ENCODE measurements at places on chromosomes 16 and 17.
A peak's percentile ranks its signal among the peaks of the same experiment; 100 is the strongest.

DNA sequence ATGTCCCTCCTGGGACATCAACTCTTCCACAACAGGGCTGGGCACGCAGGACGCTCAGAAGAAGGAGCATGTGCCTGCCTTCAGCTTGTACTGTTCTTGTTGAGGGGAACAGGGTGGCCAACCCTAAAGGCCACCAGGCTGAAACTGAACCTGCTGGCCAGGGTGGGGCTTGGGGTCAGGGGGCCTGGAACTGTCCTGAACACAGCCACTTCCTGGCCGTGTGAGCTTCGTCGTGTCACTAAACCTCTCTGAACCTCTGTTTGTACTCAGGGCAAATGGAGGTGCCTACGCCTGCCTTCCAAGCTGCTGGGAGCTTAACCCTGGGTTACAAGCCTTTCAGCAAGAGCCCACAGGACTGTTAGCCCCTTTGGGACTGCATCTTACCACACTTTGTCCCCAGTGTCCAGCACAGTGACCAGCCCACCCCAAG is 6.7 kb downstream of the ARHGAP27 start:
- no peak for DNase-seq

GRCh38 chr17:51508048-51508447 is 247.7 kb downstream of the UTP18 start:
- peak; percentile 77 for DNase-seq

- no peak for DNase-seq
Observed at GRCh38 chr16:11046382-11046931, 102.1 kb downstream of the CLEC16A start.

DNA sequence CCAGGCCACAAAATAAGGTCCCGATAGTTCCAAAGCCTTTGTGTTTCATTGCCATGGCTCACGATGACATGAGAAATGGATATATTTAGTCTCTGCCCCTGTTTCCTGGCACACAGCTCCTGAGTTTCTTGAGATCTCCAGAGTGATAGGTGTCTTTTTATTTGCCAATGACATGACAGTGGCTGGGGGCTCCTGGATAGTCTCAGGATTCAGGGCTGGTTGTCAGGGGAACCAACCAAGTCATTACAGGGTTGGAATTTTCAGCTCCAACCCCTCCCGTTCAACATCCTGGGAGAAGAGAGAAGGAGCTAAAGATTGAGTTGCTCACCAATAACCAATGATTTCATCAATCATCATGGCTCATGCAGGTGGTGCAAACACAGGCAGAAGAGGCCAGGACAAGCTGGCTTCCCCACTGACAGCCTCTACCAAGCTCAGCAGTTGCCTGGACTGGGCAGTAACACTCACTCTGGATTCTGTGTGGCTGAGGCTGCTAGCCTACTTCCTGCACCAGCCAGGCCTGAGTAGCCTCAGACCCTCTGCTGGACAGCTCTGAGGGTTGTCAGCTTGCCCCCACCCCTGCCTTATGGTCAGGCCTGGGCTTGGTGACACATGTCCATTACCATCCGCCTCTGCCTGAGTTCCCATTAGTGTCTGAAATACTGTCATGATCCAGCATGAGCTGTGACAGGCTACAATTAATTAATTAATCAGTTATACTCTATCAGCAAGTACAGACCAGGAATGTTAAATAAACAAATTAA is 534.4 kb upstream of the CDH5 start:
- no peak for DNase-seq

DNA sequence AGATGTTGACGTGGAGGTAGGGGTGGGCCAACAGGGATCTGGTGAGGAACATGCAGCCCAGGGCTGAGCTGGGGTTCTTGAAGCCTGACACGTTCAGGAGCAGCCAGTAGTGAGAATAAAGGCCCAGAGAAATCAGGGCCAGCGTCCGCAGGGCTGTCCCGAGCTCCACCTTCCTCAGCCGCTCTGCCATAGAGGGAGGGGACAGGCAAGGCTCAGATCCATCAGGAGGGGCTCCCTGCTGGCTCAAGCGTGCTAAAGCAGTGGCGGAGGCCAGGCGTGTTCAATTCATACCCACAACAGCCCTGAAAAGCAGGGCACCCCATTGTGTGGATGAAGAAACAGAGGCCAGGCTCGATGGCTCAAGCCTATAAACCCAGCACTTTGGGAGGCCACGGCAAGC is 8.3 kb upstream of the FDXR start:
- no peak for DNase-seq

DNA sequence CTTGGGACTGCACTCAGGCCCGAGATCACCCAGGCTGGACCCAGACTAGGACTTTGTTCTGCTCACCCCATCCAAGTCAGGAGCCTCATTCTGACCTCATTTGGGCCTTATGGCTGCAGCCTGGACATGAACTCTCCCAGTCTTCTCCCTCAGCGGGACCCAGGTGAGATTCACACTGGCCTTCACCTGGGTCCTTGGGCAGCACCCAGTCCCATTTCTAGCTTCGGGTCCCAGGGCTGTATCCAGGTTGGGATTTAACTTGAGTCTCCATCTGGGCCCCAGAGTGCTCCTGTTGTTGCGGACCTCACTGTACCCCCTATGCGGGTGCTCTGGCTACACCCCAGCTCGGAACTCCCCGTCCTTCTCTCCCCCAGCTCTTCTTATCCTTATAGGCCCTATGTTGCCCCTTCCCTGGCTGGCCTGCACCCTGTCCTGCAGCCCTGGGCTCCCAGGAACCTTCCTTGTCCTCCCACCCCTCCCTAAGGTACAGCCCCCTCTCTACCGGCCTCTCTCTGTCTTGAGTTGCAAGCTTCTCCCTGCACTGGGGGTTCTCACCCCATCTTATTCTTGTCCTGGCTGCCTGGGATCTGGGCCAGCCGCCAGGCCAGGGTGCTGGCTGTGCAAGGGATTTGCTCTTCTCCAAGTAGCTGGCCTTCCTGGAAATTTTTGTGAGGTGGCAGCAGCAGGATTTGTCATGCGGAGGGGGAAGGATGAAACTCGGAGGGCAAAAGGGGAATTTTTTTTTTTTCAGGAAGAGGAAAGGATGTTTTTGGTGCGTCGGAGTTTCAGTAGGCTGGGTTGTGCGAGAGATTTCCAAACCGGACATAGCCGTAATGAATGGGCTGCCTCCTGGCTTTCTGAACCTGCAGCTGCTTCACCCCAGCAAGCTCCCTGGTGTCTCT is 904 bp downstream of the MAP2K3 start:
- DNase-seq: peak; percentile 29

DNA sequence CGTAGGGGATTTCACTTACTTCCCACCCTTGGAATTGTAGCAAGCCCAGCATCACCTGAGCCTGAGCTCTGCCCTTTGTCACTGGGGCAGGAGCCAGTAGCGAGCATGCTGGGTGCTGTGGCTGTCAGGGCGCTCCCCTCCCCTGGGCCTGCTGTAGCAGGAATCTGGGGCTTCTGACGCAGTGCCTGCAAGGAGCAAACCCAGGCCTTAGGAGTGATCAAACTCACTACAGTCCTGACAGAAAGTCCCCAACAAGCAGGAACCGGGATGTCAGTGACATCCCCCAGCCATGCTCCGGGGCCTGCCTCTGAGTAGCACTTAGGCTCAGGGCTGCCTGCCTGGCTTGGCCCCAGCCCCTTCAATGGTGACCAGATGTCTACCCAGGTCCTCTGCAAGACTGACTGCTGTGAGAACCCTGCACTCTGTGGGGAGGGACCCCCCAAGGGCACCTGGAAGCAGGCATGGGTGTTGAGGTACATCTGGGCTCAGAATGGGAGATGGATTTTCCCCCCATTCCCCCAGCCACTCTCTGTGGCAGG is 23.5 kb downstream of the PLD6 start:
- no peak for DNase-seq

DNA sequence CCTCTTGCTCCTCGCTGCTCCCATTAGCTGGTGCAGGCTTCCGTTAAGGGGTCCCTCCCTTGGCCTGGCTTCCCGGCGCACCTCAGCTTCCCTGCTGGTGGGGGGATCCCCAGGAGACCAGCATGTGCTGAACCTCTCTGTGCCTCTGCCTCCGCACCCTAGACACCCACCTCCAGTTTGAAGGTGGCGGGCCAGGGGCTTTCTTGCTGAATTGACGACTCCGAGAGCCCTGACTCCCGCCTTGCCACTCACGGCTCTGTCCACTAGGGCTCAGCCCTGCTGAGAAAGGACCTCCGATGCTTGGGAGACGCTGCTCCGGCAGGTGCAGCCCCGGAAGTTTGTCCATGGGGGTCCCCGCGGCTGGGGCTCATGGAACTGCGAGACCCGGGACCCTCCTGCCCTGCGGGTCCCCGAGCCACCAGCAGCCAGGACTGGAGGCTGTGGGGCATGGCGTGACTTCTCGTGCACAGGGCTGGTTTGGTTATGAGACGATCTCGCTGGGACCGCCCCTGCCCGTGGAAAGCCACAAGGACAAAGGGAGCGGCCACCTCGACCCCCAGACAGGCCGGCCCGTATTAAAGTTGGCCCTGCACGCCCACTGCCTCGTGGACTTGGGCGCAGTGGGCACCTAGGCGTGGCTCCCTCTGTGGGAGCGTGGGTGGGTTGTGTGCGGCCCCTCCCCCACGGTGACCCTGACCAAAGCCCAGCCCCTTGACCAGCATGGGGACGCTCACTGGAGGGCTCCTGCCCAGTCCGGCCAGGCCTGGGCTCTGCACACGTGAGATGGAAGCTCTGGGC is 8.1 kb downstream of the CHMP6 start:
- DNase-seq: no peak

DNA sequence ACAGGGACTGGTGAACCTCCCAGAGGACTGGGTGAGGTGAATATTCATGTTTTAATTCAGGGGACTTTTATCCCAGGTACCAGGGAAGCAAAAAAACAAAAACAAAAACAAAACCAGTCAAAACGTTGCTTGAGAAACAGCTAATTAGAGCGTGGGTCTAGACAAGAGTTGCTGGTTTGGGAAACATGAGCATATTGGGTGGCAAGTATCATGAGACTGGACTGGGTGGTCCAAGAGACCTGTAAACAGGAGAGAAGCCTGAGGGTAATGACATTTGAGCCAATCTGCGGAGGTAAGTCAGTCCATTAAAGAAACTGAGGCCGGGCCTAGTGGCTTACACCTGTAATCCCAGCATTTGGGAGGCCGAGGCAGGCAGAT is 11.5 kb upstream of the BPTF start:
- no peak for DNase-seq

- DNase-seq: no peak
Observed at GRCh38 chr17:48250949-48251348, 143.4 kb downstream of the SNX11 start.

DNA sequence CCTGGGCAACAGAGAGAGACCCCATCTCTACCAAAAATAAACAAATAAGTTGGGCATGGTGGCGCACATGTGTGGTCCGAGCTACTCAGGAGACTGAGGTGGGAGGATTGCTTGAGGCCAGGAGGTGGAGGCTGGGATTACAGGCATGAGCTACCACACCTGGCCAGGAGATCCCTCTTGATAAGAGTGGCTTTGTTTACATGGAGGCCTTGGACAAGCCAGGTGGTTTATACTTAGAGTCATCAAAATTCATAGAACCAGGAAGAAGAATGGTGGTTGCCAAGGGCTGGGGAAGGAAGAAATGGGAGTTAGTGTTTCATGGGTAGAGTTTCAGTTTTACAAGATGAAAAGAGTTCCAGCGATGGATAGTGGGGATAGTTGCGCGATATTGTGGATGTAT is 8.8 kb upstream of the ZFP1 start:
- DNase-seq: peak; percentile 67

DNA sequence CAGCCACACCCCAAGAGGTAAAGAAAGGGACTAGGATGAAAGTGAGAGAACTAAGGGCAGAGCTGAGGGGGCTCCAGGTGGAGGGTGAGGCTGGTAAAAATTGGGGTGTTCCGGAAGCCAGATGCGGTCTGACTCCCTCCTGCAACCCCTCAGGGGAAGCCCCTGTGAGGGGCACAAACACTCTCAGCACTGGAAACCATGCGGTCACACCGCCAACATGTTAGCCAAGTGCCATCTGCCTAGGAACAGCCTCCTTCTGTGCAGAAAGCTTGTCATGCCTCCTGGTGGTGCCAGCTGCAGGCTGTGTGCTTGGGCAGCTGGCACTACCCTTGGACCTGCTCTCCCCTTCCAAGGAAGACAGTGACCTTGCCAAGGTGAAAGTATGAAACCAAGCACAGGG is 83.5 kb upstream of the RPL38 start:
- DNase-seq: no peak

DNA sequence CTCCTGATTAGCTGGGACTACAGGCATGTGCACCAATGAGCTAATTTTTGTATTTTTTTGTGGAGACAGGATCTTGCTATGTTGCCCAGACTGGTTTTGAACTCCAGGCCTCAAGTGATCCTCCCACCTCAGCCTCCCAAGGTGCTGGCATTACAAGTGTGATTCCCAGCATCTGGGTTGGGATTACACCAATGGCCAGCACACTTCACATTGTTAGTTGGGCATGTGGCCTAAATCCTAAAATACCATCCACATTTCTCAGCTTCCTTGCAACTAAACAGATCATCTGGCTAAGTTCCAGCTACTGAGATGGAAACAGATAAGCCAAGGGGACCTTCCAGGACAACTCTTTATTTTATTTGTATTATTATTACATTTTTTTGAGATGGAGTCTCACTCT is 9.9 kb downstream of the RABEP2 start:
- DNase-seq: no peak

GRCh38 chr16:9630985-9631384 is 539.5 kb downstream of the HAPSTR1 start:
- DNase-seq: no peak

GRCh38 chr17:34386343-34386696 is 23.3 kb upstream of the CCL1 start:
- DNase-seq: no peak

GRCh38 chr17:15263680-15264079 is 1.4 kb downstream of the PMP22 start:
- DNase-seq: no peak

DNA sequence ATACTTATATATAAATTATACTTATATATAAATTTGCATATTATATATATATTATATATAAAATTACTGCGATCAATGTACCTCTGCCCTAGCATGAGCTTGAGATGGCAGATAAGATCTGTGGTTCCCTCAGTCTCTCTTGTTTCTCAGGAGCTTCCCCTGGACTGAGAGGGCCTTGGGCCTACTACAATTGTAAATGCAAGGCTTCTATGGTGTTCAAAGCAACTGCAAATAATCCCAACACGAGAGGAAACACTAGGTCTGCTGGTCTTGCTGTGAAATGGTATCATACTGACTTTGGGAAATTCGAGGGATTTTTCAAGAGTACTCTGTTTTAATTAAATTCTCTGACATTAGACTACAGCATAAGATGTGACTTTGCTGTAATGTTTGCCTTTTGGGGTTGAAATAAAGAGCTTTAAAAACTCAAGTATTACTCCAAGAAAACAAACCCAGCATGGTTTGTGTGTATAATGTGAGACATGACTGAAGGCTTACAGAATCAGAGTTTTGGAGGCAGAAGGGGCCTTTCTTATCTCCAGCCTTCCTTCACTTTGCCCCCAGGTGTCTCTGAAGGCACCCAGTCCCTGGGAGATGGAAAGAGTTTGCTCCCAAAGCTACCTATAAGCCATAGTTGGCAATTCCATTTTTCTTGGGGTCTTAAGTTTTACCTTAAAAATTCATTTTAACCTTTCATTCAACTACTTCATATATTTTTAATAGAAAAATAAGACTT is 24.2 kb downstream of the ACSM1 start:
- no peak for DNase-seq

GRCh38 chr17:78111016-78111726 is 17.4 kb downstream of the TMC6 start:
- no peak for DNase-seq

GRCh38 chr17:79388556-79389295 is 222.1 kb downstream of the RBFOX3 start:
- DNase-seq: no peak

GRCh38 chr17:35080536-35080935 is 17.0 kb upstream of the RFFL start:
- no peak for DNase-seq

All from NCI-H510A treated with DMSO at 0.1 percent for 48 hours (cell line).